Hematopoietic multipotent progenitor cell treated with erythropoietin and hydrocortisone succinate and interleukin-3 and kit ligand, for 4 days (in vitro differentiated cells): ENCODE measurements at places on chromosomes 7 and 10.

- DNase-seq: no peak
These were observed 18.7 kb upstream of the PPP2R2D start for GRCh38 chr10:131882151-131882550.

DNA sequence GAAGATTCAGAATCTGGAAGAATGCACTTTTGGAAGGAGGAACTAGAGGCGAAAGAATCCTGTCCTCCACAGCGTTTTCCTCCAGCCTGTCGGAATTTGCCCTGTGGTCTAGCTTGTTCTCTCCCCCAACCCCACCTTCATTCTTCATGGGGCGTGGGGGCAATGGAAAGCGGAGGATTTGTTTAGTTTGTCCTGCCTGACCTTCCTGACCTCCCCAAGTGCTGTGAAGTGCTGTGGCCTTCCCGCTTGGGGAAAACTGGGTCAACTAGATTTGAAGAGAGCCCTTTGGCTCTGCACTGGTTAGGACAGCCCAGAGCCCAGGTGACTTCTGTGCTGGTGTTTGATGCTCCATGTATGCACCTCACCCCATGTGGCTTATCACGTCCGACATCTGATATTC lies 49.1 kb downstream of the GATA3 start:
- no peak for DNase-seq

- peak; percentile 10 for DNase-seq
These were observed 314.1 kb upstream of the C7orf33 start for GRCh38 chr7:148276314-148277041.

GRCh38 chr10:63382066-63382465 lies 83.7 kb downstream of the JMJD1C start:
- DNase-seq: no peak

- no peak for DNase-seq
These were observed 16.9 kb upstream of the MTURN start for GRCh38 chr7:30117896-30118295.

- no peak for DNase-seq
These were observed 124.4 kb upstream of the ZNF804B start for GRCh38 chr7:88635149-88635548.

DNA sequence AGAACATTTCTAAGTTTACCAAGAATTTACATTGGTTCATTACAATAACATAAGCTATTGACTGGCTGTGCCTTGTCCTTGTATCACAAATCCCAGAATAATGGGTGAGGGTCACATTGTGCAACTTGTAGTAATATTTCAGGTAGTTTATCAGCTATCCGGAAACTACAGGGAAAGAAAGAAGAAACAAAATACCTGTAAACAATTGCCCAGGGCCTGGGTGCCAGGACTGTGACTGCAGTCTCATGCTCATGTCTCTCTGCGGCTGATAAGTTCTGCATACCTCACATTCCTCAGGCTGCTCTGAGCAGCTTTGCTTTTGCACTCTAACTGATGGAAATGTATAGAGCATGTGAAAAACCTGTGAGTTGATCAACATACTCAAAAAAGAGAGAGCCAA lies 131.8 kb upstream of the TRIM24 start:
- no peak for DNase-seq

- DNase-seq: no peak
These were observed 38.8 kb downstream of the PTN start for GRCh38 chr7:137304624-137305235.

DNA sequence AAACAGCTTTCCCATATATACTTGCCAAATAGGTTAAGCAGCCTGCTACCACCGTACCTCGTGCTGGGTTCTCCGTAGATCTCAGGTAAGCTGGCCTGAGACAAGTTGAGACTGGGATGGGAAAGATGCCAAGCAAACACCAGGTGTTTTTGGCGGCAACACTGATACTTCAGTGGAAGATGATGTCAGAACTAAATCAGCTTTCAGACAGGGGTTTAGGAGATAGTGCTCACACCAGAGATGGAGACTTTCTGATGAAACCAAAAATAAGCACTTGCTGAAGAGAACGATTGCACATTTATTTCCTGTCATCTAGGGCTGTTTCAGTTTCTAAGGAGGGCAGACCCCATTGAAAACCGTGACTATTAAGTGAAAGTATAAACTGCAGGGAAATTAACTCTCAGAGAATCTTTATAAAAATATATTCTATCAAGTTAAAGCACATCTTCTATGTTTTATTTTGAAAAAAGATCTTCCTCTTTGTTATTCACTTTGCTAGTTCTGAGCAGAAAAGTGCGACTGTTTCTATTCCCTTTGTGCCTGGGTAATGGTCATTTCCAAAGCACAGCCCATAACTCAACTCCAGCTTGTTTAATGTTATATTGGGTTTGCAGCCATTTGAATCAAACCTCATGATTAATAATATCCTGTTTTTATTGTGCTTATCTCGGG lies 149.9 kb downstream of the CPED1 start:
- no peak for DNase-seq

DNA sequence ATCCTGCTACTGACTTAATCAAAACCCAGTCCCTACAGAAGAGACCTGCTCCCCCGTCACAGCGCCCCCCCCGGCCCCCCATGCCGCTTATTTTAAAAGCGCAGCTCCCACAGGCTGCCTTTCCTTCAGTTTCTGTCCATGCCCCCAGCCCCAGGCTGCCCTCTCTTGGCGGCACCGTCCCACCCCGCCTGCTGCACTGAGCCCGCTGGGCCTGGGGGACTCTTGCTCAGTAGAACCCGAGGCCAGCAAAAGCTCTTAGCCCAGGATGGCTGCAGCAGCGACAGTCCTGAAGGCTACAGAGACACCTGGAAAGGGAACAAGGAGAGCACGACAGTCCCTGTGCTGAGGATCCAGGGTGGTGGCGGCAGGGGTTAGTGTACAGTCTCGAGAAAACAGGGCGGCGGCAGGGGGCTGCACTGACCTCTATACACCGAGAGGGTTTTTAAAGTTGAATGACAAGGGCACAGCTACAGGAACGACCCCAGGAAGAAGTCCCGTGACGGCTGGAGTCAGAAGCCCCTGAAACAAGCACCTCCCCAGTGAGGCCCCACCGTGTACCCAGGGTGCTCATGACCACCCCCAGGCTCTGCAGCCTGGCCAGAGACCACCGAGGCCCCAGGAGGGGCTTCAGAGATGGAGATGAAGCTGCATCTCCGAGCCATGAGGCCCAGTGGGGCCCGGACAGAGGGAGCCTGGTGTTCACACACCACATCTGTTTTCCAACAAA lies 54.4 kb downstream of the ZRANB1 start:
- DNase-seq: no peak

GRCh38 chr10:22427890-22428571 lies 82.7 kb downstream of the SPAG6 start:
- DNase-seq: no peak

DNA sequence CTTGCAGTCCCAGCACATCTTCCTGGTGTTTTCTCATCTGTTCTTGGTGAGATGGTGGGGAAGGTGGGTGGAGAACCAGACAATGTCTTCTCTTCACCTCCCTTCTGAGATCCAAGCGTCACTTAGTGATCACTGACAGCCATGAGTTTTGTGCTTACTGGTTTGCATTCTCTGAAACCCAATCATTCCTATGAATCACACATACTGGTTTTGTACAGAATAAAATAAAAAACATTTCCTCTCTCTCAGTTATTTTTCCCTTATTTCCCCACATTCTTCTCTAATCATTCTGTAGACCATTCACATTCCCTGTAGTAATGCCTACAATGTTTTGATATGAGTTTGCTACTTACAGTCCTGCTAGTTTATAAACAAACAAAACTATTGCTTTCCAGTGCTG lies 143.8 kb upstream of the SLC13A1 start:
- DNase-seq: no peak

- DNase-seq: no peak
These were observed 549 bp downstream of the GPNMB start for GRCh38 chr7:23247046-23247602.

DNA sequence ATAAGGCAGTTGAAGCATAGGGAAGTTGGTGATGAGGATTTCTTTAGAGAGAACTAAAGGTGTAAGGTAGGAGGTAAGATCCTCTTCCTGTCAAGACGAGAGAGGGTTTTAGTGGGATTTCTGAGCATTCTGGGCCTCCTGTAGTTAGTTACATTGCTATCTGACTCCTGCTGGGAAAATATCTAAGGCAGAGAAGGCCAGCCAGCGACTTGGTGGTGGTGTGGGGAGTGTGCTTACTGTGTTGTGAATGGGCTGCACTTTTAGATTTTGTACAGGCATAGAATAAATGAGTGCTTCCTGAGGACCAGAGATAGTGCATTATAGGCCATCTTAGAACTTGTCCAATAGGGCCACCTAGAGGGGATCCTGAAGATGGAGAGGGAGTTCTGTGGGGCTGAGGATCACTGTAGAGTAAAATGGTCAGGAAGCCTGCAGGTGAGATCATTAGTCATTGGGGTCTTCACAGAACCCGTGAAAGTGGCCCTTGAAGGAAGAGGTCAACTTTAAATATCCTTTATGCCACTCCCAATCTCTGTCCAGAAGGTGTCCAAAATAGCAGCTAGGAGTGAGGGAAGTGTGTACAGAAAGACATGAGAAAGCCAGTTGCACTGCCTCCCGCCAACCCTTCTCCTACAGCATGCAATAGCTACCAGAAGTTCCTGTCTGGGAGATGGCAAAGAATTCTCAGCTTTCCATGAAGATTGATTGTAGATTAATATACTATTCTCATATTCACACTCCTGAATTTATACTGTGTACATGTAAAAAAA lies 266.6 kb downstream of the POLR1F start:
- peak; percentile 70 for DNase-seq

DNA sequence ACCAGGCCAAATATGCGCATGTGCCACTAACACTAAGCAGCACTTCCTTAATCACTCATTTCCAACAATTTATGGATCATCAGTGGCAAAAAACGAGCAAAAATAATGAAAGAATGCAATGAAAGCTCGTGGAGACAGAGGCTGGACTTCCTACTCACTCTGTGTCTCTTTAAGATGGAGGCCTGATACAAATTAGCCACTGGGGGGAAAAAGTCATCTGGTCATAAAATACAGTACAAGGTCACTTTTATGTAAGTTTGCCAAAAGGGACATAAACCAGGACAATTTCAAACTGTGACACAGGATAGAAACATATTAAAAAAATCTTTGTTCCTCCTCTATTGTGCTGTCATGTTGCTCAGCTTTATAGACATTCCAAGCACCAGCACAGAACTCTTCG lies 101.7 kb downstream of the LMBR1 start:
- DNase-seq: no peak

DNA sequence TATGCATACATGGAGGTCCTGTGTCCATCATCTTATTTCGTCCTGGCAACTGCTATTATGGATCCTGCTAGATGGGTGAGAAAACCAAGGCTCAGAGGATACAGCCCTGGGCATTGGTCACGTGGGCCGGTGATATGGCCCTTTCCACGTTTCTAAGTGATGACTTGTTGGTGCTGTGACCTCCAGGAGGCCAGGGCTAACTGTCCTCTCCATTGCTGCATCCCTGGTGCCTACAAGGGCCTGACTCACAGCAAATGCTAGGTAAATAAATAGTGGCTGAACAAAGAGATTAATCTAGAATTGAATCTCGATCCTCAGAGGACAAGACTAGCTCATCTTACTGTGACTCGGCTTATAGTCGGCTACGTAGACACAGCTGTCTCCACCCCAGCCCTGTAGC lies 78.6 kb downstream of the FAM53B start:
- DNase-seq: no peak

GRCh38 chr10:30759423-30759822 lies 129.9 kb upstream of the LYZL2 start:
- DNase-seq: no peak

DNA sequence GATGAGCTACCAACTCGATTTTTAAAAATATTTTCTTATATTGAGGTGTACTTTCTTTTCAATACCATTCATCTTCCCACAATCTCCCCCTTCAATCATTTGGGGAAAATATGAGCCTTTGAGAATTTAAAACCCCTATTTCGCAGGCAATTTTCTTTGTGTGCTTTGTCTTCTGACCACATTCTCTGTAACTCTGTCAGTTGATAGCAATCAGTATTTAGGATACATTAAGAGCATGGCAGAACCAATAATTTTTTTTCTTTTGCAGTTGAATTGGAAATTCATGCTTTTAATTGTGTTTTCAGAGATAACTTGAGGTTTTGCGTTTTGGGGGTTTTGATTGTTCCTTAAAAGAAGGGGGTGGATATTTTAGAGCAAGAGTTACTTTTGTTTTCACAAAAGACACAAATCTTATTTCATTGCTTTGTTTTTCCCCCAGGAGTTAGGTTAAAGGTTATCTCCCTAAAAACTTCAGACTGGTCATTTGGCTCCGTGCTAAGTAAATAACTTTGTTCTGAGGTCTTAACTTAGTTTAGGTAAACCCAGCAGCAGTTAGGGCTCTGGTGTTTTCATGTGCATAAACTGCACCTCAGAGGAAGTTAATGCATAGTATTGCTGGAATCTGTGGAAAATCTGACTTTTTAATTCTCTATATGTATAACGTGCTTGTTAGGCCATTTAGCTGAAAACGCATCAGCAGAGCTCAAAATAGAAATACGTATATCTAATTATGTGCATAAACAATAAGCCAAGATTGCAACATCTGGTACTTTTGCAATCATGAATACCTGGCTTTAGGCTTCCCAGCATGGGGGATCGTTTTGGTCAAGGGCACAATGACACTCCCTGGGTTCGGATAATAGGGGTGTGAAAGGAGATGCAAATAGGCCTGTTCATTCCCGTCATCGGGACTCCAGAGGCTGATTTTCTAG lies 676.4 kb upstream of the ANKRD30A start:
- DNase-seq: no peak

- DNase-seq: peak; percentile 56
These were observed 322.4 kb upstream of the KLF6 start for GRCh38 chr10:4107285-4107851.

DNA sequence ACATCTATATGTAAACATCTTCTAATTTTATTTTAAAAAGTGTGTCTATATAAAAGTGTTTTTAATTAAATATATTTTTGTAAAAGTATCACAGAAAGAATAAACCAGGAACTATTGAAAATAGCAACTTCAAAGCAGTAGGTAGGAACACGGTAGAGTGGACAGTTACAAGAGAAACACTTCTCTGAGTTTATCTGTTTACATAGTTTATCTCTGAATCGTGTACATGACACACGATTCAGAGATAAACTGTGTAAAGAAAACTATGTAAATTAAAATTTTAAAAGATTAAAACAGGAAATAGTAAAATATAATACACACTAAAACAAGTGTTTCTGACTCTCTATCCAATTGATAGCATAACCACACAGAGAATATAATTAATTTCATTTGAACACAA lies 25.1 kb upstream of the FAM170B start:
- no peak for DNase-seq

DNA sequence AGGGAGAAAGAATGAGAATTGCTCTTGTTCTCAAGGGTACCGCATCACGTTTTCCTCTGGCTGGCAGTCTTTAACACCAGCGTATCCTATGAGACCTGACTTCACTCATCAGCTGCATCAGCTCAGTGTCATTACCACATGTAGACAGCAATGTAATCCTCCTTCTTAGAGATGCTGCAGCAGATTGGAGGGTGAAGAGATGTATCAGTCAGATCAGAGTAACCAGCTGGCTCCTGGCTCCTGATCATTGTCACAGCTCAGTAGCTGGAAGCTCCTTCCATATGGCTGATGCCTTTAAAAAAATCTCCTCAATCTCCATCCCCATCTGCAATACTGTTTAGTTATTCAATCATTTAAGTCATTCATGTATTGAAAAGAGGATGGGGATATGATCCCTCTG lies 39.7 kb upstream of the EPHB6 start:
- DNase-seq: no peak

- DNase-seq: no peak
These were observed 167.1 kb upstream of the FAM3C start for GRCh38 chr7:121563177-121563576.
